ENCODE measurements at places on chromosomes 7 and 10.
A peak's percentile ranks its signal among the peaks of the same experiment; 100 is the strongest.

GRCh38 chr7:134908289-134908688, 78.0 kb upstream of the AGBL3 start:
- no peak for DNase-seq

DNA sequence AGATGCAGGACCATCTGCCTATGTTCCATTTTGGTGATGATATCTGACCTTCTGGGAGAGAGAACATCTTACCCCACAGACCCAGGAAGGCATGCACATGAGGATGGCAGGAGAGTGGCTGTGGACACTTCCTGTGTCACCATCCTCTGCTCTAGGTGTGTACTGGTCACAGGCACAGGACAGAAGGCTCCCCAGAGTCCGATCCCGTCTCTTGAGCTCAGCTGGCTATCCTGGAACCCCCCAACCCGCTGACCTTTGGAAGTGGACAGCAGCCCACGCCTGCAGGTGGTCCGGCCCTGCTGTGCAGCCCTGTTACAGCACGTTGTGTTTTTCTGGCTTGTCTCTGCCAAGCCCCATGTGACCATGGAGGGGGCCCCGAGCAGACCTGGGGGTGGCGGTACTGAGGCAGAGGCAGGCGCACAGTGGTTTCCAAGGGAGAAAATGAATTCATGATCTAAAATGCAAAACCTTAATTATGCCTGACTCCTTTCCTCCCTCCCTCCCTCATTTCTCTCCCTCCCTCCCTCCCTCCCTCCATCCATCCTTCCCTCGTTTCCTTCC, 178.8 kb downstream of the CUX1 start:
- DNase-seq = no peak

GRCh38 chr7:107846324-107846723, 43.3 kb upstream of the SLC26A3 start:
- no peak for DNase-seq

DNA sequence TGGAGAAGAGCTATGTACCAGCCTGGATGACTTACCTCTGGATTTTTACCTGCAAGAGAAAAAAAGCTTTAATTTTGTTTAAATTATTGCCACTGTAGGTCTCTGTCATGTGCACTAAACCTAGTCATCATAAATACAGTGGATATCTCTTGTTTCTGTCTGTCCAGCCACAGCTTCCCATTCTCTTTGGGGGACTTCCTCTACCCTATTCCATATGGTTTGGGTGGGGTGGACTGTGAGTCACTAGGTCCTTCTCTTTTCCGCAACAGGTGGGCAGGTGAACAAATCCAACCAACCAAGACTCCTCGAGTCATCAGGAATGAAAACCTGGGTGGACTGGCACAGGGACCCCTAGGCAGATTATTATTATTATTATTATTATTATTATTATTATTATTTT, 87.3 kb upstream of the CYTH3 start:
- DNase-seq = no peak

DNA sequence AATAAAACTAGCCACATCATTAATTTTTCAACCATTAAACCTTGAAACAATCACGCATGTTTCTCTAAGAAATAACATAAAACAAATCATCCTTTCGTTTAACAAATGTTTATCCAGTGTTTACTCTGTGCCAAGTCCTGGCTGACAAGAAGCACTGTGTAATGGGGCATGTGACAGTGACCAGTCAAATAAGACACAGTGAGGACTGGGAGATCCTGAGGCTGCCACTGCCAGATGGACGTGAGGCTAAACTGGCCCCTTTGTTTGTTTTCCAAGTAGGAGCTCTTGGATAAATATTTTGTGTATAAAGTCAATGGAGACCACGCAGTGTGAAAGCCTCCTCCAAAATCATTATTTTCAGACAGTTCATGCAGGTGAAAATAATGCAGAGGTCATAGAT, 626.2 kb downstream of the SUGCT start:
- DNase-seq = no peak

DNA sequence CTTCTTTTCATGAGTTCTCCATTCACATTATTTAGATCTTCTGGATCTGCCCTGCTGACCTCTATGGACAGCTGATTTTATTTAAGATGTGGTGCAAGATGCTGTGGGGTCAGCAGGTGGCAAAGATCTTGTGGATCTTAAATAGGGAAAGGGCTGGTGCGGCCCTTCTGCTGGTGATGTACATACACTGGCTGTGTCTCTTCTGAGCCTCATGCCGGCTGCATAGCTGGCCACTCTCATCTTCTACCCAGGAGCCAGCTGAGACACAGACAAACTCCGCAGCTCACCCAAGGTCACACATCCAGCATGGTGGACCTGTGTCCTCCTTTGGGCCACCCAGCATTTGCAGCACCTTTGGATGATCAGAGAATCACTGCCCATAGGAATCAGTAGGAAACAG, 9.7 kb downstream of the RBP3 start:
- no peak for DNase-seq

- no peak for DNase-seq
Observed at GRCh38 chr7:3897430-3898372, 596.6 kb downstream of the SDK1 start.

DNA sequence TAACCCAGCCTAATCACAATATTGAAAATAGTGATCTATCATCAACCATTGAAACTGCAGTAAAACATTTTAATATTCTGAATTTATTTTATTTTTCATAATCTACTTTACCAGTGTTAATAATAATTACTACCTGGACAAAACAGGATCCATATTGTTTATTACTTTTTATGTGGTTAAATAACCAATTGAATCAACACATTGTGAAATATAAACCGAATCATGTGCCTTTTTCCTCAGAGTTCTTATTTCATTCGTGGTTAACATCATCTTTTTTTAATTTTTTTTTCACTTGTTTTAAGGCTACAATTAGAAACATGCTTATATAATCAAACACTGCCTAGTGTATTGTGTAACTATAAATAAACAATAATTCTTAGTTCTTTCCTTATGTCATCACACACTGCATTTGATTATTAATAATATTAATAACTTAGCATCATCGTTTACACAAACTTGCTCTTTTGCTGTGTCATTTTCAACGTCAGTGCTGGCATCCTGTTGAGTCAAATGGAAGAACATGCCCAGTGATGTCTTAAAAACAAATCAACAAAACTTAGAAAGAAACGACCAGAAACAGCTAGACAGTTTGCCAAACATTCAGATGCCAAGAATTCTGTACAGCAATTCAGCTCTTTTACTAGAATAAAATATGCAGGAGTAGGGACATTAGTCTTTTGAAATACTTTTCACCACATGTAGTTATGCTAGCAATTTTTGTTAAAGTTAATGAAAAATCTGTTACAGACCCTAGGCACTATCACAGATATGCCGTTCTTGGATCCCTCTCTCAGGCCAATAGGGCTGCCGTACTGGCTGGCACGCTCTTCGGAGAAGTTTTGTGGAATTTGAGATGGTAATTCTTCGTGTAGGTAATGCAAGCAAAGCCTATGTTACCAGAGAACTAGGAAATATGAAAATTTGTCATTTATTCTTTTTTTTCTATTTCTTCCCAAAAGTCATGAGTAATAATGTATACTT, 330.4 kb upstream of the SEMA3A start:
- DNase-seq = no peak

DNA sequence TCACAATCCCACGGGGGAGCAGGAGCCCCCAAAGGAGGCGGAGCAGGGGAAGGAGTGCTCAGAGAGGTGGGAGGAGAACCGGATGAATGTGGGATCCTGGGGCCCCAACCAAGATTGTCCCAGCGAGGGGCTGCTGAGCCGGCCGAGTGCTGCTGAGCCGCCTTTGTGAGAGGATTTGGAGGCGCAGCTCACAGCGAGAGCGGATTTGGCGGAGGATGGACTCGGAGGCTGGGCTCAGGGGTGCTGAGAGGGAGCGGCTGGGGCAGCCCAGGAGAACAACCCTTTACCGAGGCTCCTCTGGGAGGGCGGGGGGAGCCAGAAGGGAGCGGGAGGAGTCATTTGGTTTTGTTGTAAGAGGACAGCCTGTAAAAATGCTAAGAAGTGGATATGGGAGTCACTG, 23.0 kb downstream of the GHRHR start:
- no peak for DNase-seq

DNA sequence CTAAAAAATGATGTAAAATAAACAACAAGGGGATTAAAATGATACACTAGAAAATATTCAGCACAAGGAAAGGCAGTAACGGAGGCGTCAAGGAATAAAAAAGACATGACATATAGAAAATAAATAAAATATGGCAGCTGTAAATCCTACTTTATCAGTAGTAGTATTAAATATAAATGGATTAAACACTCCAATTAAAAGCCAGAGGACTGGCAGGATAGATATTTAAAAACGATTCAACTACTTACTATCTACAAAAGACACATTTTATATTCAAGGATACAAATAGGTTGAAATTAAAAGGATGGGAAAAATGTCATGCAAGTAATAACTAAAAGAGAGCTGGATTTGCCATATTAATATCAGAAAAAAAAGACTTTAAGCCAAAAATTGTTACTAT, 43.2 kb downstream of the FZD1 start:
- DNase-seq = no peak

DNA sequence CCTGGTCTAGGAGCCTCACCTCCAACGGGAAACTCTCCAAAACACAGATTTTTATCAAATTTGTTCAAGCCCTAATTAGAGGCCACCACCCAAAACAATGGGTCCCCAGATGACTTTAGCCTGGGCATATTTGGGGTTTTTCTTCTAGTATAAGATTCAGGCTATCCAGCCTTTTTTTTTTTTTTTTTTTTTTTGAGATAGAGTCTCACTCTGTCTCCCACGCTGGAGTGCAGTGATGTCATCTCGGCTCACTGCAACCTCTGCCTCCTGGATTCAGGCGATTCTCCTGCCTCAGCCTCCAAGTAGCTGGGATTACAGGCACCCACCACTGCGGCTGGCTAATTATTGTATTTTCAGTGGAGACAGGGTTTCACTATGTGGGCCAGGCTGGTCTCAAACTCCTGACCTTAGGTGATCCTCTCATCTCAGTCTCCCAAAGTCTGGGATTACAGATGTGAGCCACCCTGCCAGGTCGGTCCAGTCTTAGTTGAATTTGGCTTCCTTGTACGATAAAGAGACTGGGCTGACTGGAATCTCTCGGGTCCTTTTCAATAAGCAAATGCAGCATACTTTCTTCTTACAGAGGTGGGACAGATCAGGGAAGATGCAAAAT, 91.4 kb upstream of the KLF6 start:
- DNase-seq = no peak

DNA sequence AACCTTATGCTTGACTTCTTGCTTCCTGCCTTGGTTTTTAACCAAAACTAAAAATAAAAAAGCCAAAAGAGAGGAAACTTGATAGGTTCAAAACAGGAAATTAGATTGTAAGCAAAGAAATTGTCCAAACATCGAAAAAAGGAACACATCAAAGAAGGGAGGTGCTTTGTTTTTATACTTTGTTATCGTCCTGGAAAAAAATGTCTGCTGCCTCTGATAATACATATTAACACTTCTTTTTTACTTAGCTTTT, 286.6 kb upstream of the C7orf33 start:
- no peak for DNase-seq

DNA sequence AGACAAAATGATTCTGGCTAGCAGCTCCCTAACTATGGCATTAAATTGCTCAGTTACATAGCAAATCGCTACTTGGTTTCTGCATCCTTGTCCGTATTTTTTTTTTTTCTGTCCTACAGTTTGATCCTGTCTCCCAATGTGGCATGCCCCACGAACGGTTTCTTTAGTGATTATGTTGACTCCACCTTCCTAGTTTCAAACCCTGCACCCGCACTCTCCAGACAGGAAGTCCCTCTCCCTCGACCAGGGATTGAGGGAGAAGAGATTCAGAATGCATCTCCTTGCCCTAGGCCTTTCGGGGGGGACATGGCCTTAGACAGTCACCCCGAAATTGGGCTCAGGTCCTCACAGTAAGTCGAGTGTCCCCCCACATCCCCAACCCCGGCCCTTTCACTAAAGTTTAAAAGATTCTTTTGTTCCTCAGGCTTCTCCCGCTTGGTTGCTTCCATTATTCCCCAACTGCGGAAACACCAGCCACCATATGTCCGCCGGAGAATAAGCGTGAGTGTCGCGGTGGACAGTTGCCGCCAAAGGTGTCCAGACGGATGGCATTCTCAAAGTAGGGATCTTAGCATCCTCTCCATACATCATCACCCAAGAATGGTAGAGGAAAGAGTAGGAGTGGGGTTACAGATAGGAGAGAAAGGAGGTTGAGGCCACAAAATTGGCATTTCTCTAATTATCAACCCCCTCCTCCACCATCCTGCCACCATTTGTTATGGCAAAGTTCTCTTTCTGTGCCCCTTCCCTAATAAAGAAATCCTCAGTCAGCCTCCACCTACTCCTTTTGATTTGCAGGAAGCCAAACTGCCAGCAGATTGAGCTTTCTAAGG, 7.3 kb downstream of the EVX1 start:
- DNase-seq = no peak

GRCh38 chr10:103716206-103717160, 138.9 kb downstream of the SH3PXD2A start:
- peak; percentile 35 for DNase-seq

DNA sequence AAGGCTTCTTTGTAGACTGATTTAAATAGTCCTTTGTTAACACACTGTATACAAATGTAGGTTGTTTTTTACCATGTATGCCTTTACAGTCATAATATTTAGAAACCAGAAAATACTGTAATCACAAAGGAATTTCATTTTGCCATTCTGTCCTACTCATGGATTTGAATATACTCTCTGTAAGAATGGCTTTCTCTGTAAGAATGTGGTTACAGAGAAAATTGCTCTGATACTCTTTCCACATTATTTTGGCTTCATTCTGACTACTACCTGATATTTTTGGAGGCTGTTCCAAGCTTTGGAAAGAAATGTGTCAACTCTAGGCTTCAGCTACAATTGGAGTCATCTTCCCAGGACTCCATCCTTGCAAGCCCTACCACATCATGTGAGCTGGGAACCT, 23.5 kb downstream of the CH25H start:
- no peak for DNase-seq

GRCh38 chr10:52918714-52919305, 146.2 kb upstream of the MBL2 start:
- DNase-seq = no peak

DNA sequence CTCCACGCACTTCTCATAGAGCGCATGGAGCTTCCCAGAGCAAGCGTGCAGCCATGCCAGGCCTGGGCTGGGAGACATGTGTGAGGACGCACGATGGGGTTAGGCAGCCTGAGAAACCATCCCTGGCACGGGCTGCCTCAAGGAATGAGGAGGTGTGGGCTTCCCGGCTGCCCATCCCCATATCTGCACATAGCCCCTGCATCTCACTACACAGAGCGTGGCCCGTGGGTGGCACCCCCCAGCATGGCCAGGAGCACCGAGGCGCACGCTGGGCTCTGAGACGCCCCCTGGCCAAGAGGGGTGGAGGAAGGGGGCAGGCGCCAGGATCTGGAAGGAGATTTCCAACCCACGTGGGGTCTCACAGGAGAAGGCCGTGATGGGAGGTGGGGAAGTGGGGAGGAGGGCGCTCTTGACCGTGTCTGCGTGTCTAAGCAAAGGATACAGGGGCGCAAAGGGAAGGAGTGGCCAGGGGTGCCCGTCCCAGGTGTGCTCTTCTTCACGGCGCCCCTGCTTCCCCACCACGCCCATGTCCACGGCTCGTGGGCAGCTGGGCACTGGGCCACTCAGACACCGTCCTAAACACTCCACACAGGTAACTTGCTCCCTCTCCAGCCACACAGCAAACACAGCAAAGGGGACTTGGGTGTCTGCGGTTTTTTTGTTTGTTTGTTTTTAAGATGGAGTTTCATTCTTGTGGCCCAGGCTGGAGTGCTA, 340.5 kb downstream of the PTPRN2 start:
- no peak for DNase-seq

- DNase-seq = no peak
Observed at GRCh38 chr10:48904861-48905260, 34.8 kb downstream of the LRRC18 start.

- no peak for DNase-seq
Observed at GRCh38 chr10:77197544-77197943, 440.1 kb downstream of the KCNMA1 start.

GRCh38 chr10:95742485-95742884, 13.5 kb upstream of the ENTPD1 start:
- DNase-seq = no peak

All from frontal cortex (tissue), 4 donors.